Choroid plexus epithelial cell (primary cell): ENCODE measurements at places on chromosomes 5 and 9.

DNA sequence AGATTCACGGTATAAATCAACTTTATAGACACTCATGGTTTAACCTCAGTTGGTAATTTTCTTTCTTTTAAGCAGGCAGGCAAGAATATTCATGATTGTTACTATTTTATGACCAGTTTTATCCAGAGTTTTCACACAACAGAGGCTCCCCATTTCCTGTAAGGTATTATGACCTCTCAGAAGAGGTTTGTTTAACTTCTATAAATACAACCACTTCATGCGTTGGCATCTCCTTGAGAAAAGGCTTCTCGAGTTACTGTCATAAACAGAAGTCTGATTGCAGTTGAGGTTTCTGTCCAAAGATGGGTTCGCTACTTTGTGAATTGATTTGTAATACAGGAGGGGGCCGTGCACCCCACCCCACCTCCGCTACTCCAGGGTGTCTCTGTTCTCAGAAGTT lies 55.3 kb downstream of the ENTREP1 start:
- no peak for DNase-seq

DNA sequence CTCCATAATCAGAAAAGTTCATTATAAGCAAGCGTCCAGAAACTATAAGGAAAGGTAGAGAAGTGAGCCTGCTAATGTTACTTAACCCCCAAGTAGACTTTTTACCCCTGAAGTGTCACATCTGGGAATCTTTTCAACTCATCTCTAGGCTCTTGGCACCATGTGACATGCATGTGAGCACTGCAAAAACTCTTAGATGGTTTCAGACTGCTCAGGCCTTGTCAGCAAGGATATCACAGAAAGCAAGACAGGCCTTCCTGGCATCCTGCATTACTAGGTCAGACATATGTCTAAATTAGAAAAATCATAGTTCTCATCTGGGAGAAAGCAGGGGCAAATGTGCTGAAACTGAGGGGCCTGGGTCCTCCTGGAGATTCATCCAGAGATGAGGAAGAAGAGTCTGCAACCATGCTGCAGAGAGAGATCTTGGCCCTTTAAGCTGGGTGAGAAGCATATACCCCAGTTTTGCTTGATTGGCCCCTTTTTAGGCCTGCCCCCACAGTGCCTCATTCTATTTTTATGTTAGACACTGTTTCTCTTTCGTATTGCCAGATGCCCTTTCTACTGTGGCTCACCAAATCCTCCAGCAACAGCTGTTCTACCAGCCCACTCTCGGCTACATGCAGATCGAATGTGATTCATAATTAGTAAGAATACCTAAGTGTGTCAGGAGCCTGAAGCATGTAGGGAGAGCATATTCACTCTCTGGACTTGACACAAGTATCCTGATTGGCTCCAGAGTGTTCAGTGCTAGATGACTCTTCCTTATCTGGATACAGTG lies 19.0 kb downstream of the TMEM8B start:
- peak; percentile 78 for DNase-seq

DNA sequence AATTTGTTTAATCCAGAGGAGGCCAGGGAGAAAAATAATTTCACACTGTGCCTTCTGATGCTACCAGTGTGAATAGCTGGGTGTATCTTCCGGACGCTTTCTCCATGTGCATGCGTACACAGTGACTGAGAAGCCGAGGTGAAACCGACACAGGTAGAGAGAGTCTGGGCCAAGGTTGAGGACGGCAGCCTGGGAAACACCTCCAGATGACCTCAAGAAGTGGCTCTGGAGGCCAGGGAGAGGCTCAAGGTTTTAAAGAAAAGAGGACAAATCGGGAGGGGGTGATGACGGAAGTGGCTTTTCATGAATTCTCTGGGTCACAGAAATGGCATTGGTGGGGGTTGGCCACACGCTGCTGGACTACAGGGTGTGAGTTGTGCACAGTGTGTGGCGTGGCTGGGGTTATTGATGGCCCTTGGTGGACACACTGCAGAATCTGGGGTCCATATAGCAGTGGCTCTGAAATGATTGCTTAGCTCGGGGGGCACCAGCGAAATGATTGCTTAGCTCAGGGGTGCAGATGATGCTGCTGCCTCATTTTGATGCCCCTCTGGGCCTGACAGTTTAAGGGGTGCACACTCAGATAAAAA lies 34.1 kb upstream of the LRRC14B start:
- no peak for DNase-seq

DNA sequence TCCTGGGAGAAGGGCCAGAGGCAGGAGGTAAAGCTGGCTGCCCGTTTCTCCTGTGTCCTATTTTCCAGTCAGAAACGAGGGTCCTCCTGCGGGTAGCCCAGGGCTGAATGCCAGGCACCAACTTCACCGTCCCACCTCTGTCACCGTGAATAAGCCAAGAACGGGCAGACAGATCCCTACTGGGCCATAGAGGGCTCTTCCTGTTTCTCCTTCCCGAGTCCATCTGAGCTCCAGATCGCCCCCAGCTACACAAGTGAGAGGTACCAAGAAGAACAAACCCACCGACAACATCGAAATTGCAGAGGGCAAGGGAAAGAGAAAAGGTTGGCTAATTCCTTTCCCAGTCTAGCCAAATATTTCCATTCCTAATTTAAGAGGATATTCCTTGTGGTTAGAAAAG lies 93.7 kb downstream of the SPOCK1 start:
- no peak for DNase-seq

DNA sequence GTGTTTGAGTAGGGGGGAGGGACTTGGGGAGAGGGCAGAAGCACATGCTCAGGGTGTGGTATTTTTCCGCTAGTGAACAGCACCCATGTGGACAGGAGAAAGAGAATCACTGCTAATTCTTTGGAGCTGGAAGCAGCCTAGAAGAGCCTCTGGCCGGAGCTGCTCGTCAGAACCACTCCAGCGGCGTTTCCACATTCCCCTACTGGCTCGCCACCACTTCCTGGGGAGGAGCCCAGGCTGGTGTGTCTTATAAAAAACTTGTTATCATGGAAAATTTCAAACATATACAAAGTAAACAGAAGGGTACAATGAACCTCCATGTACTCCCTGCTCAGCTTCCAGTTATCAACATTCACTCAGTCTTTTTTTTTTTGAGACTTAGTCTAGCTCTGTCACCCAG lies 26.7 kb downstream of the LHX2 start:
- no peak for DNase-seq
